ENCODE measurements at places on chromosomes 13 and 19.

GRCh38 chr13:75803164-75803611 lies 167.1 kb downstream of the LMO7 start:
- DNase-seq = no peak

DNA sequence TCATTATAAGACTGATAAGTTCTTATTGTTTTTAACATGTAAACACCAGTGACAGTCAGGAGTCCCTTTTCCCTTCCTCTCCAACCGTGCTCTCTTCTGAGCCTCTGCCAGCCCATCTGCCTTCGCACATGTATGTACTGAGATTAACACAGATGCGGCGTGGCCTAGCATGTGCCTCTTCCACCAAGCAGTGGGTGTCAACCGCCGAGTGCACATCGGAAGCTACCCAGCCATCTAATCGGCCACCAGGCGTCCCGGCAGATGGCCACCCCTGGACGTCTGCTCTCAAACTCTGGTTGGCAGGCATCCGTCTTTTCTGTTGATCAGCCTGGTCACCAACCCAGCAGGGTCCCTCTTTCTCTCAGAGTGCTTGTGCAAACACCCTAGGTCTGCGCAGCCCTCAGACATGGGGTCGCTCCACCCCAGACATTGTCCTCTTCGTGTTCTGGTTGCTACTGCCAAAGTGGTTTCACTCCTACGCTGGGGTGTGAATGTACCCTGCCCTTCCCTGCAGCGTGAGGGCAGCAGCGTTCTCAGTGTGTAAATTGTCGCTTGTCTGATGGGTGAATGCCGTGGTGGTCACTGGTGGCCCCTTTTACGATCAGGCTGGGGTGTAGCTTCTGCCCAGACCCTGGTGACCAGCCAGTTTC lies 57.7 kb upstream of the LDLR start:
- DNase-seq = no peak

DNA sequence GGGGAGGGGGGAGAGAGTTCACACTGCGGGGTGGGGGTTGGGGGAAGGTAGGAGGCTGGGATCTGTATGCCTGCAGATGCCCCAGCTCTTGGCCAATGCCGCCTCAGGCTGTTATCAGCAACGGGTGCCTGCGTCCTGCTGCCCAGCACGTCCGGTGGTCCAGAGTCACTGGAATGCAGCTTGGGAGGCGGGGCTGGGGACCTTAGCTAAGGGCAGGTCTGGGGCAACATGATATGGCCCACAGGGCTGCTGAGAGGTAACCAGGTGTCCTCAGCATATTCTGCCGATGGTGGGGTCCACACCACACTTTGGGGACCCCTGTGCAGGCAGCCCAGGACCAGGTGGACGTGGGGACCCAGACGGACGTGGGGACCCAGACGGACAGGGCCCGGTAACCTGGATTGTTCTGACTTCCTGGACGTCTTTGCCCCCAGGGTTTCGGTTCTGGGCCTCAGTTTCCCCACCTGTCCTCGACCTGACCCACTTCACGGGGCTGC lies 668 bp upstream of the ARHGAP45 start:
- no peak for DNase-seq

GRCh38 chr19:48975947-48976847 lies 11.1 kb downstream of the FTL start:
- DNase-seq = peak; percentile 10

- DNase-seq = peak; percentile 89
Observed at GRCh38 chr13:31945202-31945961, 86.2 kb upstream of the FRY start.

DNA sequence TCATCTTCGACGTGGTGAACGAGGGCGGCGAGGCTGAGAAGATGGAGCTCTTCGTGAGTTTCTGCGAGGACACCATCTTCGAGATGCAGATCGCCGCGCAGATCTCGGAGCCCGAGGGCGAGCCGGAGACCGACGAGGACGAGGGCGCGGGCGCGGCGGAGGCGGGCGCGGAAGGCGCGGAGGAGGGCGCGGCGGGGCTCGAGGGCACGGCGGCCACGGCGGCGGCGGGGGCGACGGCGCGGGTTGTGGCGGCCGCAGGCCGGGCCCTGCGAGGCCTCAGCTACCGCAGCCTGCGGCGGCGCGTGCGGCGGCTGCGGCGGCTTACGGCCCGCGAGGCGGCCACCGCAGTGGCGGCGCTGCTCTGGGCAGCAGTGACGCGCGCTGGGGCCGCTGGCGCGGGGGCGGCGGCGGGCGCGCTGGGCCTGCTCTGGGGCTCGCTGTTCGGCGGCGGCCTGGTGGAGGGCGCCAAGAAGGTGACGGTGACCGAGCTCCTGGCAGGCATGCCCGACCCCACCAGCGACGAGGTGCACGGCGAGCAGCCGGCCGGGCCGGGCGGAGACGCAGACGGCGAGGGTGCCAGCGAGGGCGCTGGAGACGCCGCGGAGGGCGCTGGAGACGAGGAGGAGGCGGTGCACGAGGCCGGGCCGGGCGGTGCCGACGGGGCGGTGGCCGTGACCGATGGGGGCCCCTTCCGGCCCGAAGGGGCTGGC lies 52.6 kb downstream of the MAP4K1 start:
- DNase-seq = peak; percentile 3

DNA sequence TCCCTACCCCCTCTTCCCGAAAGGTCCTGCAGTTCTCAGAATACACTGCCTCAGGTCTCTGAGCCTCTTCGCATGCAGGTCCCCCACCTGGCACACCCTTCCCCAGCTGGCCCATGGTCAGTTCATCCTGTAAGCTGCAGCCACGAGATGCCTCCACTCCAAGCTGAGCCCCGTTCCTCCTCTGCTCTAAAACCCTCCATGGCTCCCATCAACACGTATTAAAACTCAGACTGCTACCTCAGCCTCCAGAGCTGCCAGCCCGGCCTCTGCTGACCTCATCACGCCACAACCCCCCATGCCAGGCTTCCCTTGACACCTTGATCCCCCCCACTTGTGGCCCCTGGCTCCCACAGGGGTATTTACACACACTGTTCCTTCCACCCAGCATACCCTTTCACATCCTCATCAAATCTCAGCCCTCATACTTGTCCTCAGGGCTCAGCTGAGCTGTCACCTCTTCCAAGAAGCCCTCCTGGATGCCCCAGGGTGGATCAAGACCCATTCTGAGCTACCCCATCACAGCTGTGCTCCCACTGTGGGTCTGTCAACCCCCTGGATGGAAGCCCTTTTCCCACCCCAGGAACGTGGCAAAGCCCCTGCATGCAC lies 48.9 kb downstream of the PTPRS start:
- DNase-seq = no peak

GRCh38 chr19:2394054-2394441 lies 33.3 kb downstream of the TIMM13 start:
- no peak for DNase-seq

DNA sequence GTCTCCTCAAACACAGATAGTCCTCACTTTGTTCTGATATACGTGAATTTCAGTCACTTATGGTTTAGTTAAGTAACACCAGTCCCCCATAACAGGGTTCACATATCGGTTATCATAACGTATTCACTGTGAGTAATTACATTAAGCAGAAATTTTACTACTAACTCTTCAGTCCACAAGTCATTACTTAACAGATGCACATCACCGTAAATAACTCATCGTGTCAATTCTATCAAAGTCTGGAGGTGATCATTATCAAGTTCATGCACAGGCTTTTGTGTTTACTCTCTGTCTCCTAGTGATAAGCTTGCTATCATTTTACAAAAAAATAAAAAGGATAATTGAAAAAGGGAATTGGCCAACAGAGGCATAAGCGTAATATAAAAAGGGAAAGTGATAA lies 287.4 kb upstream of the ATXN8OS start:
- DNase-seq = no peak

DNA sequence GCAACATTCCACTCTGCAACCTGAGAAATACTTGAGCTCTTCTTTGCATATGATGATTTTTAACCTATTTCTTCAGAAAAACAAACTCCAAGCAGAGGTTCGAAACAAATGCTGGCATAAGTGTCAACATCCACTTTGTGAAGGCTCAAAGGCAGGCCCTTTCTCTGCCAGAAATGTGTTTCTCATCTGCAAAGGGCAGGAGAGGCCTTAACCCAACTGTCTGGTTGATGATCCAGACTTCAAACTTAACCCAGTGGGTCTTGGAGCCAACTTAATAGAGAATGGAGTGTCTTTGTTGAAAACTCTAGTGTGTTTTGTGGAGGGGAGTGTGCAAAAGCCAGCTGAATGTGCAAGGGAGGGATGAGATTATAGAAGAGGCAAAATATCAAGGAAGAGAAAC lies 28.3 kb upstream of the ZNF507 start:
- no peak for DNase-seq

DNA sequence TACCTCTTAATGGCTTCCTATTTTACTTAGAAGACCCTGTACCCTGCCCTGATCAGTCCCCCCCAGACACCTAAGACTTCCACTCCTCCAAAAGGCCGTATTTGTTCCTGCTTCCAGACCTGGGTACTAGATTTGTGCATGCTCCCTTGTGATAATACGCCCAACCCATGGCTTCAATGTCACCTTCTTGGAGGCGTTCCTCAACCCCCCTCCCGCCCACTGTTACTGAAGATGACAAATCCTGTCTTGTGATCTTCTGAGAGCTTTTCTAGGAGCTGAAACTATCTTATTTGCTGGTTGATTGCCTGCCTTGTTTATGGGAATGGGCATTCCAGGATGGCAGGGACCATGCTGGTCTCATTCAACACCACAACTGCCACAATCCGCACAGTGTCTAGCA lies 9.4 kb downstream of the SLC25A23 start:
- DNase-seq = no peak

GRCh38 chr13:50075619-50076097 lies 60.4 kb downstream of the KCNRG start:
- DNase-seq = no peak

- DNase-seq = no peak
Observed at GRCh38 chr19:4303819-4304537, 420 bp upstream of the FSD1 start.

DNA sequence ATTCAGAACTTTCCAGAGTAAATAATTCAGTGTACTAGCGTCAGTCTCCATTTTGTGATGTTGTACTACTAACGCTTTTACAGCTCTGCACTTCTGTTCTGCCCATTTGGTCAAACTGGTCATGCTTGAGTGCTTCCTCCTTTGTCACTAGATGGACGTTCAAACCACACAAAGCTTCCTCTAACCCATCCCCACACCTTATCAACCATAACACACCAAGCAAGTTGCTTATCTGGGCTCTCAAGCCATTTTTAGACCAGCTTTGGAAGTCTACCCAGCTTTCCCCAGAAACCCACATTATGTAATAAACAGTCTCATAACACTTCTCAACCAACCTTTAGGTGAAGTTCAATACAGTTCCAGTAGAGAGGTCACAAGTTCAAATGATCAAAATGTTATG lies 2.3 kb upstream of the ZNF347 start:
- no peak for DNase-seq

GRCh38 chr13:112783978-112784371 lies 94.1 kb downstream of the ATP11A start:
- DNase-seq = no peak

DNA sequence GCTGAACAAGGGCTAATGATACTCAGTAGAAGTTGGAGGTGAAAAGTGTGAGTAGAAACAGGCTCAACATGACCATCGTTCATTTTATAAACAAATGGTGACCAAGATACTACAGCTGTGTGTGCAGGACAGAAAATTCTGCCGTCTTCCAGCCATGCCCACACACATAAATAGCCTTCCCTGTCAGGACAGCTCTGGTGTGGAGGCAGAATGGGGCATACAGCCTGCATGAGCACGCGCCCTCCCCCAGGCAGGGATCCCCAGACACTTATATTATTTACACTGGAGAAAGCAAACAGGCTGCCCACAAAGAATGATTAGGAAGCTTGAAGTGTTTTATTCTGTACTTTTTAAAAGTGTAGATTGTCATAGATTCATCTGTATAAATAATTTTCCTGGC lies 20.4 kb downstream of the GJA3 start:
- DNase-seq = no peak

- DNase-seq = no peak
Observed at GRCh38 chr19:9070066-9070465, 16.8 kb upstream of the OR1M1 start.

DNA sequence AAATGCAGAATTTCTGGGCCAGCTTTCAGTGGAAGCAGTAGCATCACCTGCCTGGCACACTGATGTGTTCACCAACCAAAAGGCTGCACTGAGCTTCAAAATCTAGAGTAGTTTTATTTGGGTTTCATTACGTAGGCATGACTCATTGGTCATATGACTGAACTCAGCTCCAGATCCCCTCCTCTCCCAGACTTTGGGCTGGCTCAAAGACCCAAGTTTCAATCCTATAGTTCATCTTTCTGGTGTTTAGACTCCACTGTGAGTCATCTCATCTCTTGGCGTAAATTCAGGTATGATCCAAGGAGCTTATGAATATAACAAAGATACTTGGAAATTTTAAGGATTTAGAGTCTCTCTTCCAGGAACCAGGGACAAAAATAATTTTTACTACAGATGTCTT lies 17.7 kb downstream of the ZMYM5 start:
- no peak for DNase-seq
